ENCODE measurements at places on chromosomes 1 and 21. TPM values are rescaled to one million over a fixed set of nuclear protein-coding genes. Genes with fewer than 3 reads are reported as not detected.
A peak's percentile ranks its signal among the peaks of the same experiment; 100 is the strongest.

- no peak for DNase-seq
Measured at GRCh38 chr1:205343431-205344065, 13.2 kb downstream of the KLHDC8A start.

LEFTY2 gene
- total RNA-seq, result not detected

CLEC20A gene
- not detected for total RNA-seq

DNA sequence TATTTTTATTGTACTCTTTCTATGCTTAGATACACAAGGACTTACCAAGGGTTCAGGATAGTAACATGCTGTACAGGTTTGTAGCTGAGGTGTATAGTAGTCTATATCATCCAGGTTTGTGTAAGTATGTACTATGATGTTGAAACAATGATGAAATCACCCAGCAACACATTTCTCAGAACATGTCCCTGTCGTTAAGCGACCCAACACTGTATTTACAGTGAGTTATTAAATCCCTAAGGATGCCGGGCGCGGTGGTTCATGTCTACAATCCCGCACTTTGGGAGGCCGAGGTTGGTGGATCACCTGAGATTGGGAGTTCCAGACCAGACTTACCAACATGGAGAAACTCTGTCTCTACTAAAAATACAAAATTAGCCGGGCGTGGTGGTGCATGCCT is 21.6 kb upstream of the RCOR3 start:
- DNase-seq, result no peak

DNA sequence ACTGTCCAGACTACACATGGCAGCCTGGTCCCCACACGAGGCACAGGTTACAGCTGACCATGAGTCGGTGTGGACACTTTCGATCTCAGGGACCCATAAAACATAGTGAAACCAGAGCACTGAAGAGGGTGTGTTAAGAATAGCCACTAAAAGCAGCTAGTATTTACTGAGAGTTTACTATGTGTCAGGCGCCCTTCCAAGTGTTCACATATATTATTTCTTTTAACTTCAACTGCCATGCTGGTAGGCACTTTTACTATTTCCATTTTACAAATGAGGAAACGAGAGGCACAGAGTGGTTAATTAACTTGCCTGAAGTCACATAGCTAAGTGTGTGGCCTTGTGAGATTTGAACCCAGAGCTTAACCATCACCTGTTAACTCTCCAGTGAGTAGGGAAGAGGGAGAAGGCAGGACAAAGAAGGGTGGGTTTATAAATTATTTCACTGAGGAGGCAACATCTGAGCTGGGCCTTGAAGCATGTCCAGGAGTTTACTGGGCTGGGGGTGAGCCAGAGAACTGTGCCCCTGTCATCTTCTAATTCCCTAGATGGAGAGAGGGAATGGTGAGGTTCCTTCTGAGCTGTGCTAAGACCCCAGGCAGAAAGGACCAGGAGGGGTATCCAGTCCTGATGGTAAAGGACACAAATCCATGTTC is 20.7 kb downstream of the ABCA4 start:
- DNase-seq, result no peak

GRCh38 chr1:47903723-47904122 is 93.5 kb downstream of the TRABD2B start:
- DNase-seq, result no peak

DNA sequence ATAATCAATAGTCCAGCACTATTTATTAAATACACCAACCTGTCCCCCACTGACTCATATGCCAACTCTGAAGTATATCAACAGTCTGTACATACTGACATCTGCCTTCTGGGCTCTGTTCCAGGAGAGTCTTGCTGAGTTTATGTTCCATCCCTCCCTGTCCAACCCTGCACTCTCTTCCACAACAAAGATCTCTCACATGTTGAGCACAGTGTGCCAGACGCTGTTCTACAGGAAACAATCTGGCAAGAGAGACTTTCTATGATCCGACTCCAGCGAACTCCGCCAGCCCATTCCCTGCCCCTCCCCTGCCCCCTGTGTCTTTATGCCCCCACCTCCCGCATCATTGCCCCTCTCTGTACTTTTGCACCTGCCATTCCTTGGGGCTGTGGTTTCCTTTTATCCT is 3.4 kb downstream of the LACTBL1 start:
- no peak for DNase-seq

TRPM2 gene
- 21.2 TPM for total RNA-seq

DNA sequence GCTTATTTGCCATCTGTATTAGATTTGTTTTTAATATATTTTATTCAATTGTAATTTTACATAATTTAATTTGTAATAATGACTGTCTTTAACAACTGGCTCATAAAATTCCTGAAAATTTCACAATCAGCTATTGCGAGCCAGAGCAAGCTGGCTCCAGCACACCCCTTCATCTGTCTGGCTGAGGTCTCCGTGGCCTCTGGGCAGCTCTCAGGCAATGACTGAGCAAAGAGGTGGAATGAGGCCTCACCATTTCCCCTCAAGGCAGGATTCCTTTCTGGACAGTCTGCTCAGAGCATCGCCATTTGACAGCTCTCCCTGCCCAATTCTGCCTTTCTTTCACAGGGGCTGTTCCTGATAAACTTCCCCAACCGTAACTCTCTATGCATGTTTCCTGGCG is 5.8 kb upstream of the KANK4 start:
- no peak for DNase-seq

DNA sequence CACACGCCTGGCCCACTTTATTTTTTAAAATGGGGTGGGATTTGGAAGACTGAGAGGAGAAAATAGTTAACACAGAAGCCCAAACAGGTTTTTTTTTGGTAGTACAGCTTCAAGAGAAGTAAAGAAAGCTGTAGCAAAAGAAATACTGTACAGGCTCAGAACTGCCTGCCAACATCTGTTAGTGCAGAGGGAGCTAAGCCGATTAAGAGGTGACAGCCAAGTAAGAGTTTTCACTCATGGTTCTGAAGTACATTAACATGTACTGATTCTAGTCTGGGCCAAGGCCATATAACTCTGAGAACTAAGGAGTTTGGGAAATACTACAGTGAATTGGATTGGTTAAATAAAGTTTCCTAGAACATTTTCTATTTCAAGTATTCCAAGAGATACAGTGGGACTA is 51.6 kb downstream of the EIF2B3 start:
- DNase-seq, result no peak

- DNase-seq, result no peak
Measured at GRCh38 chr1:115671176-115671934, 29.6 kb downstream of the VANGL1 start.

- DNase-seq, result no peak
Measured at GRCh38 chr1:41358131-41359021, 2.9 kb upstream of the FOXO6 start.

GDAP2 gene
- 22.5 TPM for total RNA-seq

LCE1E gene
- not detected for total RNA-seq

- no peak for DNase-seq
Measured at GRCh38 chr1:57249511-57249910, 174.3 kb downstream of the DAB1 start.

MEX3A gene
- total RNA-seq, result 0.06 TPM

NBPF10 gene
- 2.0 TPM for total RNA-seq

DNA sequence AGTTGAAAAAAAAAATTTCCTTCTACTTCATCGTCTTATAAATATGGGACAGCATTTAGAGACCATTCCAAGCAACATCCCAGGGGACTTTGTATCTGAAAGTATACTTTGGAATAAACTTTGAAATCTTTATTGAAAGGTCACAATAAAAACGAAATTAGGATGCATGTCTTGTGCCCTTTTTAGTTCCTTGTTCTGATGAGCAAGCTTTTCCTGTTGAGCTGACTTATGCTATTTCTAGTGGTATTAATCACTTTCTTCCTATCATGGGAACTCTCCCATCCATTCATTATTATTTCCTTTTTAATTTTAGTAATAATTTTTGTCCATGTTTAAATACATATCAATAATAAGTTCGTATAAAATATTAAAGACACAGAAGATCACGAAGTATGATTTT is 4.0 kb upstream of the GBP2 start:
- no peak for DNase-seq

GRCh38 chr1:50292276-50292675 is 131.0 kb downstream of the DMRTA2 start:
- no peak for DNase-seq

GRCh38 chr1:2953688-2954285 is 67.5 kb upstream of the ACTRT2 start:
- no peak for DNase-seq

LRRC53 gene
- total RNA-seq, result not detected

DNA sequence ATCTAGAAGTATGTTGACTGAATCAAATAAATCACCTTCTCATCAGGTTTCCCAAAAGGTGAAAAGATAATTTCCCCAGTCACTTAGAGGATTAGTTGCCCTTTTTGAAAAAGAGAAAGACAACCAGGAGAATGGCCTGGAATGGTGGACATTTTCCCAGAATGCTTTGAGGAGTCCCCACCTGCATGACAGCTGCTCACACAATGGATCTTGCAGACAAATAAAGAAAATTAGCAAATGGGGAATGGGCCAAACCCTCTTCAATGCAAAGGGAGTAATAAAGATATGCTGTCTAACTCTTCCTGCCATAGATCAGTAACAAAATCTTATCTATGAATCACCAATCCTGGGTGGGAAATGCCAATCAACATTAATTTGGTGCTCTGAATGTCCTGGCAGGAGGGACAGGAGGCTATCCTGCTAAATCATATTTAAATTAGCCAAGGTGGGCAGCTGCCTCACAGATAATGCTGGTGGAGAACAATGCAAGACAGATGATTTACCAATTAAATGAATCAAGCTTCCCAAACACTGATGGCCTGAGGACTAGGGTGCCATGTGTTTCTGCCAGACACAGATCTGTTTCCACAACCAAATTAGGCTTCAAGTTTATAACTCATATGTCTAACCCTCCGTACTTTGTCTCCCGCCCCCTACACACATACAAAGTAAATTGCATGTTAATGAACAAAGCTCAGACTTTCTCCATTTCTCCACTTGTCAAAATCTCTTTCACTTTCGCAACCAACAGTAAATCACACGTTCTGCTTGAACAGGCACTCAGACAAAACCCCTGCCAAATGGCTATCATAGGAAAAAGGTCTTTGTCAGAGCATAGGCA is 488.0 kb upstream of the PLXNA2 start:
- DNase-seq, result no peak

- no peak for DNase-seq
Measured at GRCh38 chr21:14678973-14679574, 133.0 kb upstream of the SAMSN1 start.

AQP10 gene
- not detected for total RNA-seq

DNA sequence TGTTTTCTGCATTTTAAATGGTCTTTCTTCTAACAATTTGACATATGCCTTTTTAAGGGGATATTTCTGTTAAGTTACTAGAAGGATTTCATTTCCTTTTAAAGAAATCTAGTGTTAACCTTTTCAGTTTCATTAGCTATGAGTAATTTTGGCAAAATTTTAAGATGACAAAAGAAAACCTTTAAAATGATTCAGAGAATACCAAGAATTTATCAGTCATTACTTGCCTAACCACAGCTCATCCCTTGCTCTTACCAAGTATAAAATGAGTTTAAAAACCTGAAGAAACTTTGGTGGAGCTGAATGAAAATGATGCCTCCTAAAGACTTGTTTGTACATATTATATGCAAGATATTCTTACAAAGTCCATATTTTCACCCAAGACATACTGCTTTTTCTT is 101.7 kb downstream of the NEK7 start:
- DNase-seq, result no peak

ABCA4 gene
- not detected for total RNA-seq

GRCh38 chr21:43362915-43363314 is 64.0 kb downstream of the SIK1 start:
- DNase-seq, result peak; percentile 81

DNA sequence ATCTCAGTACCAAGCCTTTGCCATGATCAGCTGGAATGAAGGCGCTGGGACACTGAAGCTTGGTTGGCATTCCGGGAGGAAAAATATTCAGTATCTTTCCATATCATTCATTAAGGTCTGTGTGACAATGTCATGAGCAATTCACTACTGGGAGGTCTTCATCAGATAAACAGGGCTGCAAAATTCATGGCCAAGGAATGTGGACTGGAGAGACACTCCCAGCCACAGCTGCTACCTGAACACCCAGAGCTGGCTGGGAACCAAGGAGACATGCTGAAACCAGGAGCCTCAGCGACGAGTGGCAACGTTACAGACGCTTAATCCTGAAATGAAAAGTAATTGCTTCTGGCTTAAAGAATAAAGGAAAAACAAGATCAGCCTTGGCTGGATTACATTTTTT is 30.6 kb upstream of the DDAH1 start:
- no peak for DNase-seq

DNA sequence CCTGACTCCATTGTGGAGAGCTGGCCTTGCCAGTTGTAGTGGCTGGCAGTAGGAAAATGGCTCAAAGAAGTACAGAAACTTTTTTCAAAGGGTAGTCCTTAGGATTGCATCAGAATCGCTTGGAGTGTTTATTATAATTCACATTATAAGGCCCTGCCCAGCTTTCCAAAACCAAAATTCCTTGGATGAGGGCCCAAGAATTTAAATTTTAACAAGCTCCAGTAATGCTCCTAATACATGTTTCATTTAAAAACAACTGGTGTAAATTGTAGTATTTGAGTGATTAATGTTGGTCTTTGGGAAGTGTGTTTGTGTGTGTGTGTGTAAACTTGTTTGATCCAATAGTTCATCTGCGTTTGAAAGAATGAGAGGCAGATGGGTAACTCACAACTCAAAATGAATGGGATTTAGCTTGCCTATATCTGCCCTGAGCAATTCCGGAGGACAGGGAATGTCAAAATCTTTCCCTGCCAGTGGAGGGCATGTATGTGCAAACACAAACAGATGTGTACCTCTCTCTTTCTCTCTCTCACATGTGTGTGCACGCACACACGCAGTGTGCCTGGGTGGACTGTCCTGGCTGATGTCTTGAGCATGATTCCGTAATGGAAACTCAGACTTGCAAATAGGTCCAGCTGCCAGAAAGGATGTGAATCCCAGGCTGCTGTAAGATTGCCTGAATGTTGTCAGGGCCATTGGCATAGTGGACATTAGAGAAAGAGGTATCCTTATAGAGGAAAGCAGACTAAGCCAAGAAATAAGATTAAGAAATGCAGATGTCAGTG is 293.1 kb downstream of the LMX1A start:
- DNase-seq, result no peak

- no peak for DNase-seq
Measured at GRCh38 chr1:13435458-13435857, 25.2 kb downstream of the PRAMEF20 start.

PLPPR5 gene
- total RNA-seq, result not detected

DNA sequence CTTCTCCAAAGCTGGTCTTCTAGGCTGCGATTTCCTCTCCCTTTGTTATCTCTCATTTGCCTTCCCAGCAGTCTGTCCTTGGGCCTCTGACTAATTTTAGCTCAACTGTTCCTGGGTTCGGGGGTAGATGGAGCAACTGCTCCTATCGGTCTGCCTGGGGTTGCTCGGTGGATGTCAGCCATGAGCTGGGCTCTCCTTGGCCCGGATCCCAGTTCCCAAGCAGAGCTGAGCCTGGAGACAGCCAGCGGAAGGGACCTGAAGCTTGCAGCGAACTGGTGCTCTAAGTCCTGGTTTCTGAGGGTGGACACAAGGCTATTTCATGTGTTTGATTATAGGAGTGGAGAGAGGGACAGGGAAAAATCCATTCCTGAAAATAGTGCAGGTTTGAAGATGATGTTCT is 423.0 kb downstream of the RPS6KC1 start:
- no peak for DNase-seq

Data from activated CD8-positive, alpha-beta memory T cell treated with anti-CD3 and anti-CD28 coated beads, Interleukin-2, amount 10 ng/mL, durations not matched to agents 7 days and 5 days (primary cell).